ENCODE measurements at places on chromosomes 3 and 15. TPM values are rescaled to one million over a fixed set of nuclear protein-coding genes. Genes with fewer than 3 reads are reported as not detected.

DNA sequence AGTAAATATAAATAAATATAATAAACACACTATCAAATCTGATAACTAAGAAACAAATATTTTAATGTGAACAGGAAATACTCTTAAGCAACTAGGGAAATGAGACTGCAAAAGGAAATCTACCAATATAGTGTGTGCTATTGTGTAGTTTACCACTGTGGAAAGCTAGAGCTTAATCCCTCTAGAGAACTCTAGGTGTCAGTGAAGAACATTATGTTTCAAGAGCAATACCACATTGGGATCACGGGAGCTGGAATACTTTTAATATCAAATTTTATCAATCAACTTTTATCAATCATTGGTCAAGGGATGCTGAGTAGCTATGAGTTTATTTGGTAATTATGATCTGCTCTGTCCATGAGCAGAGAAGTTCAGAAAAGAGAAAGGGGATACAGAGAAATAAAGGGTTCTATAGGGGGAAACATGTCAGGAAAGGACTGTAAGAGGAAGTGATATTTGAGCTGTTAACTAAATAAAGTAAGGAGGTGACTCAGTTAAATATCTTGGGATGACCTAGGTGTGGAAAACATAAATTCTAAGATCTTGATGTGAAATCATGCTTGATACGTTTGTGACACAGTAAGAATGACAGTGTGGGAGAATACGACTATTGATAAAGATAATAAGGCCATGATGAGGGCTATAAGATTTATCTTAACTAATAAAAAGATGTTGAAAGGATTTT, 762.2 kb upstream of the ALCAM start:
- no peaks in the 10 kb centered on the region for H3K36me3 ChIP-seq
- H3K4me1 ChIP-seq, result peaks cover 5% of the 10 kb centered on the region
- no peak for DNase-seq
- H3K4me3 ChIP-seq, result no peak overlapping the region

- H3K36me3 ChIP-seq, result peaks cover 78% of the 10 kb centered on the region
- H3K4me1 ChIP-seq, result peaks cover 13% of the 10 kb centered on the region
- H3K27me3 ChIP-seq, result no peaks in the 10 kb centered on the region
- no peak for DNase-seq
- H3K27ac ChIP-seq, result peak overlapping the region; percentile 66
- no peak overlapping the region for H3K4me3 ChIP-seq
Observed at GRCh38 chr3:152452318-152452717, 183.6 kb downstream of the MBNL1 start.

Gene PATL2
- 19.8 TPM for total RNA-seq

Gene VWA5B2
- total RNA-seq, result 0.76 TPM

DNA sequence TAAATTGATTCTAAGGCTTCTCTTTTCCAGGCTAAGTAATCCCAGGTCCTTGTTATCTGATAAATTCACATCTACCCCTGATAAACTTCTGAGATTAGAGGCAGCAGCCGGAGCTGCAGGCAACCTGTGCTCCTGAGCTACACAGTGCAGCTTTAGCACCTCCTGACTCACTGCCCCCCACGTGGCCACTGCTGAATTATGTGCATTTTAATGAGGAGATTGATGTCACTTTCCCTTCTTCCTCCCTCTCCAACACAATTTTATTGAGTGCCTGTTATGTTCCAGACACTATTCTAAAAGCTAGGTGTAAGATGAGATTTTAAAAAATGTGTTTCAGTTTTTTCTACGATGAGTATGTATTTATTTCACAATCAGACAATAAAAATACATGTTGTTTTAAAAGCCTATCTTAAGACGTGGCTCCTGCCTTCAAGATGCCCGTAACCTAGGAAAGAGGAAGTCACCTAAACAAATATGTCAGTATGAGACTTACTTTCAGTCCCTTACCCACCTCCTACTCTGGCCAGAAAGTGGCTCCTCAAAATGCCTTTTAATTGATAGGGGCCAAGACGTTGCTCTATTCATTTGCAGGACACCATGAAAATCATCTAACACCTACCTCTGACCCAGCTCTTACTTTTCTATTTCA, 161.5 kb upstream of the PFN2 start:
- no peaks in the 10 kb centered on the region for H3K36me3 ChIP-seq
- peaks cover 4% of the 10 kb centered on the region for H3K4me1 ChIP-seq
- H3K4me3 ChIP-seq, result no peak overlapping the region
- no peak for DNase-seq
- H3K27ac ChIP-seq, result no peak overlapping the region
- H3K27me3 ChIP-seq, result peaks cover 9% of the 10 kb centered on the region
